ENCODE measurements at places on chromosomes 1 and 21.

DNA sequence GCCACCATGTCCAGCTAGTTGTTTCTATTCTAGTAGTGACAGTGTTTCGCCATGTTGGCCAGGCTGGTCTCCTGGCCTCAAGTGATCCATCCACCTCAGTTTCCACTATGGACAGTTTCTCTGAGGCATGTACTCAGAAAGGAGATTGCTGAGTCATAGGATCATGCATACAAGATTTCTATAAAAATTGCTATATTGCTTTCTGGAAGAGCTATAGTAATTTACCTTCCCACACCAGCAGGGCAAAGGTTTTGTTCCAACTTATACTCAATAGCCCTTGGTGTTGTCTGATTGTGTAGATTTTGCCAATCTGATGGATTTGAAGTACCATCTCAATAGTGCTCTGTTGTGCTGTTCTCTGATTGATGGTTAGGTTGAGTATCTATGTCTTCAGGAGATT lies 15.6 kb upstream of the ATP1A1 start:
- DNase-seq, result no peak

- DNase-seq, result no peak
Measured at GRCh38 chr1:40876891-40877290, 14.7 kb upstream of the CITED4 start.

GRCh38 chr1:175267716-175268416 lies 75.3 kb upstream of the KIAA0040 start:
- DNase-seq, result no peak

DNA sequence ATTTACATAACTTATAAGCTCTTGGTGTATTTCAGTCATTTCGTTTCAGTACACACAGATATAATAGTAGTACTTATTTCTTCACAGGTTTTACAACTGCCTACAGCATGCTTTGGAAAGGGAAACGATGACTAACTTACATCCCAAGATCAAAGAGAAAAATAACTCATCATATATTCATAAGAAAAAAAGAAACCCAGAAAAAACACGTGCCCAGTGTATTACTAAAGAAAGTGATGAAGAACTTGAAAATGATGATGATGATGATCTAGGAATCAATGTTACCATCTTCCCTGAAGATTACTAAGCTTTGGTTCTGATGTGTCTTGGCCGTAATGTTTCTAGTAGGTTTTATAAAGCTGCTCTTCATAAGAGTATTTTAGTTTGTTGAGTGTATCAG lies 30.9 kb downstream of the TYW3 start:
- no peak for DNase-seq

- no peak for DNase-seq
Measured at GRCh38 chr1:4176841-4177240, 276.8 kb upstream of the C1orf174 start.

GRCh38 chr1:22490309-22490708 lies 38.7 kb downstream of the ZBTB40 start:
- no peak for DNase-seq

DNA sequence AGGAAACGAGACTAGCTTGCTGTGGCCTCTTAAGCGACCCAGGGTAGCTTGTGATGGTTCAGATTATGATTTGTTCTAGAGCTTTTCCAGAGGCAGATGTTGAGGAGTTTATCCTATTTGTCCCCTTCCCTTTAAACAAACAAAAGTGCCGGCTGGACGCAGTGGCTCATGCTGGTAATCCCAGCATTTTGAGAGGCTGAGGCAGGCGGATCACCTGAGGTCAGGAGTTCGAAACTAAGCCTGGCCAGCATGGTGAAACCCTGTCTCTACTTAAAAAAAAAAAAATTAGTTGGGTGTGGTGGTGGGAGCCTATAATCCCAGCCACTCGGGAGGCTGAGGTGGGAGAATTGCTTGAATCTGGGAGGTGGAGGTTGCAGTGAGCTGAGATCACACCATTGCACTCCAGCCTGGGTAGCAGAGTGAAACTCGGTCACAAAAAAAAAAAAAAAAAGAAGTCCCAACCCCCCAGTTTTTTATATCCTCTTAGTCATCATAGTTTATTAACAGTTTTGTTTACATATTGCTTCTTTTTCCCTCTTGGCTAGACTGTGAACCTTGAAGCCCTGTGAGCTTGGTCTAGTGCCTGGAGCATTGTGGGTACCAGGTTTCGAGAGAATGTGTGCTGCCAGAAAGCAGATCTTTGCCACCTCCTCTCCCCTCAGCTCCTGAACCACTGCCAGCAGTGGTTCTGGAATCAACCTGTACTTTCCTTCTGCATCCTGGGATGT lies 29.8 kb downstream of the MAPKAPK2 start:
- no peak for DNase-seq

DNA sequence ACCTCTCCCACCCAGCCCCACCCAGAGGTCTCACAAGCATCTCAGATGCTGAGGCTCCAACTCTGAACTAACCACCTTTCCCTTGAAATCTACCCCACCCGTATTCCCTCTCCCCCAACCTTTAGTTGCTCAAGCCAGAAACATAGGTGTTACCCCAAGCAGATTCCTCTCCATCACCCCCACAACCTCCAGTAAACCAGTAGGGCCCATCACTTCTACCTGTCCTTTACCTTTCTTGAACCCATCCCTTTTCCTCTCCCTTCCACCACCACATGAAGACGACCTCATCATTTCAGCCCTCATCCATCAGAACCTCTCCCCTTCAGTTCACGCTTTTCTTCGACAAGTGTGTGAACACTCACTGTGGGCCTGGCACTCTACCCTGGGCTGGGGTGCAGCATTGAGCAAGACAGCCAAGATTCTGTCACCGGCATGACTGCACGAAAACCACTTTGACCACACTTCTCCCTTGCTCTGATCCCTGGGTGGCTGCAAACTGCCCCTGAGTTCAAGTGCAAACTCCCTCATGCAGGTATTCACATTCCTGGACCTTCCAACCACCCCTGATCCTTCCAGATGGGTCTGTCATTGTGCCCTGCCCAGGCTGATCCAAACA lies 65.5 kb upstream of the LAPTM5 start:
- no peak for DNase-seq
